ENCODE measurements at places on chromosomes 16 and 17. TPM values are rescaled to one million over a fixed set of nuclear protein-coding genes. Genes with fewer than 3 reads are reported as not detected.

Gene SPATA22
- not detected for total RNA-seq

Gene ACSM2A
- 0.14 TPM for total RNA-seq

Gene UNC13D
- 2.5 TPM for total RNA-seq

Gene ZFP3
- not detected for total RNA-seq

Gene LDHD
- total RNA-seq = not detected

Gene AOC2
- 5.0 TPM for total RNA-seq

Gene EPN3
- 1.7 TPM for total RNA-seq

Gene SNAI3
- total RNA-seq = 0.22 TPM

Gene SLC16A6
- total RNA-seq = 0.34 TPM

Gene MPP2
- total RNA-seq = 8.0 TPM

Gene TNP2
- total RNA-seq = not detected

Gene FOXN1
- total RNA-seq = not detected

All from astrocyte (in vitro differentiated cells and primary cell).